Heart left ventricle (tissue), 16 donors: ENCODE measurements at places on chromosomes 2 and 18. TPM values are rescaled to one million over a fixed set of nuclear protein-coding genes. Genes with fewer than 3 reads are reported as not detected.

GRCh38 chr2:179181002-179181401, 83.6 kb downstream of the SESTD1 start:
- H3K4me1 ChIP-seq: no peaks in the 10 kb centered on the region
- no peaks in the 10 kb centered on the region for H3K27me3 ChIP-seq
- H3K36me3 ChIP-seq: peaks cover 6% of the 10 kb centered on the region
- DNase-seq: no peak

GRCh38 chr18:48861181-48861708, 89.5 kb downstream of the SMAD7 start:
- H3K27me3 ChIP-seq: no peaks in the 10 kb centered on the region
- H3K27ac ChIP-seq: no peak overlapping the region
- no peak for DNase-seq
- H3K4me3 ChIP-seq: no peak overlapping the region

STAT4 gene
- total RNA-seq: 3.1 TPM

DNA sequence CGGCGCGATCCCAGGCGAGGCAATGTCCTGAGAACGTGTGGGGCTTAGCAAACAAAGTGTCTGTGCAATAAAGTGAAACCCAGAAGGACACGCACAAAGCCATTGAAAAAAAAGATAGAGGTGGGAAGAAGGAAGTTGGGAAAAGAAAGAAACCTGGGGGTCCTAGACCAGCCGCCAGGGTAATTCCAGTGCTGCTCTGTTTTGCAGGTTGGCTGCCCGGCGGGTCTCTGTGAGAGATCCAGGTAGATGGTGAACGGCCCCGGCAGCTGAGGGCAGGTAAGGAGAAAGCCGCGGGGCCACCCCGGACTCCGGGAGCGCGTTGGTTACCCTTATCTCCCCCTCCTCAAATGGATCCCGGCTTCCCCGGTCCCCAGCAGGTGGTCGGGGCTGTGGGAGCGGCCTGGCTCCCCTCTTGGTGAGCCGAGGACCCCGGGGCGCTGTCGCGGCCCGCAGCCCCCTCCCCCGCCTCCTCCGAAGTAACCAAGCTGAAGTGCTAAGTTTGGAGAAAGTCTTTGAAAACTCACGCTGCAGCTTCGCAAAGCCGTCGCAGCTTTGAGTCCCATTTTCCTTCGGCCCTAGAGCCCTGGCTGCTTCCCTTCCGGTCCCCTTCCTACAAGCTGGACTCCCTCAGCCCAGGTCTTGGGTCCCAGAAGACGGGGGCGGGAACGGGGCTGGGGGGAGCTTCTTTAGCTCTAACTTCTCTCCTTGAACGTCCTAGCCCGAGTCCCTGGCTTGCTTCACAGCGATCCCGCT, 588 bp downstream of the OTX1 start:
- peaks cover 100% of the 10 kb centered on the region for H3K27me3 ChIP-seq
- no peak overlapping the region for H3K27ac ChIP-seq
- H3K4me3 ChIP-seq: peak overlapping the region; percentile 50

SLC1A4 gene
- total RNA-seq: 14.8 TPM

DNA sequence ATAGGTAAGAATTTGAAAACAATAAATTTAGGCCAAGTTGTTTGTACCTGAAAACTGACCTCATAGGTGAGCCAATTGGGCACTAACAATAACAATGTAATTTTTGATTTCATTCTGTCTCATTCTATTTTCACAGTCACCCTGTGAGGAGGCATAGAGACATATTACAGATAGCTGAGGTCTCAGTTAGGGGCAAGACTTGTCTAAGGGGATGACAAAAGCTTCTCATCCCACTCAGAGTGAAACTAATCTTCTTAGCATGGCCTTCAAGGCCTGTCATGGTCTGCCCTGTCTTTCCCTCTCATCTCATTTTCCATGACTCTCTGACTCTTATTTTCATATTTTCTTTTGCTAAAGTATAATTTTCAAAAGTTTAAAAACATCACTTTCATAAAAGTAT, 562.0 kb upstream of the TNP1 start:
- no peak overlapping the region for H3K27ac ChIP-seq
- H3K4me3 ChIP-seq: no peak overlapping the region
- DNase-seq: no peak
- H3K27me3 ChIP-seq: no peaks in the 10 kb centered on the region
- H3K36me3 ChIP-seq: no peaks in the 10 kb centered on the region

DNA sequence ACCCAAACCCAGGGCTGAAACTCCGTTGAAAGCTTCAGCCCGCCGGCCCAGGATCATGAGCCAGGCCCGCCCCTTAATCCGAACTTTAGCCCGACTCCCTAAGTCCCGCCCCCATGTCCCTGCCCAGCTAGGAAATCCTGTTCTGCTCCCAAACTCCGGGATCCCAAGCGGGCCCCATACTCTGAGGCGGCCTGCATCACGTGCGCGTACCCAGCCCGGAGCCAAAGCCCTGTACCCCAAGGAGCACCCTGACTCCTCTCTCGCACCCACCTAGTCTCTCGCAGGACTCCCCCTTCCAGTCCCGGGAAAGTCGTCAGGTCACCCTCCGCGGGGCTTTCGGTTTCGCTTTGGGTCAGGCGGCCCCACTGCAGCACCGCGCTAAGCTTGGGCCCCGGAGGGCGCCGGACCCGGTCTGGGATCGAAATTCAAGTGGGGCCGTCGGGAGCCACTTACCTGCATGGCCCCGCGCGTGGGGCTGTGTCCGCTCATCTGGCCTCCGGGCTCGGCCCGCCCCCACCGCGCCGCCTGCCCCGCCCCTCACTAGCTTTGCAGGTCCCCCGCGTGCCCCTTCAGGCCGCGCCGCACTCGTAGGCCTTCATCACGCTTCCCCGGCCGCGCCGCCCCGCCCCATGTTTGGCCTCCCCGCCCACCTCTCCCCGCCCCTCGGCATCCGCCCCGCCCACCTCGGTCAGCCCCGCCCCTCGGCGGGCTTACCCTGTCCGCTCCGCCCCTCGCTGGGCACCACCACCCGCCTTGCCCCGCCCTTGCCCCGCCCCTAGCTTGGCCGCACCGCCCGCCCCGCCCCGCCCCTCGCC, at the start of gene DNPEP:
TSS of gene DNPEP (minus strand) at position 607 of the 815 bp plus-strand sequence. CDS start at position 489, 118 bp downstream.
- DNase-seq: peak; percentile 85
- H3K36me3 ChIP-seq: peaks cover 39% of the 10 kb centered on the region
- H3K27me3 ChIP-seq: no peaks in the 10 kb centered on the region
- peaks cover 13% of the 10 kb centered on the region for H3K4me1 ChIP-seq

MLPH gene
- total RNA-seq: 50.3 TPM

GRCh38 chr2:240249423-240250149, 109.1 kb upstream of the OTOS start:
- no peak overlapping the region for H3K4me3 ChIP-seq
- H3K36me3 ChIP-seq: no peaks in the 10 kb centered on the region
- no peaks in the 10 kb centered on the region for H3K27me3 ChIP-seq
- no peak for DNase-seq
- H3K4me1 ChIP-seq: peaks cover 26% of the 10 kb centered on the region

MZT2B gene
- 360 TPM for total RNA-seq

DNA sequence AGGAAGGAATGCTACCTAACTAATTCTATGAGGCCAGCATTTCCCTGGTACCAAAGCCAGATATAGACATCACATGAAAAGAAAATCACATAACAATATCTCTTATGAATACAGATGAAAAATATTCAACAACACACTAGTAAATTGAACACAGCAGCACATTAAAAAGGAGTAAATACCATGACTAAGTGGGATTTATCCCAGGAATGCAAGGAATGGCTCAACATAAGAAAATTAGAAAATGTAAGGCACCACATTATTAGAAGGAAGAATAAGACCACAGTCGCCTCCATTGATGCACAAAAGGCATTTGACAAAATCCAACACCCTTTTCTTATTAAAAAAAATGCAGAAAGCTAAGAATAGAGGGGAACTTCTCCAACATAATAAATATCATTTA, 133.9 kb downstream of the TTC32 start:
- H3K27me3 ChIP-seq: no peaks in the 10 kb centered on the region
- H3K4me3 ChIP-seq: no peak overlapping the region
- H3K27ac ChIP-seq: no peak overlapping the region
- DNase-seq: no peak
- no peaks in the 10 kb centered on the region for H3K36me3 ChIP-seq

GRCh38 chr18:24986666-24987302, 365.2 kb downstream of the ZNF521 start:
- H3K4me3 ChIP-seq: no peak overlapping the region
- H3K27ac ChIP-seq: peak overlapping the region; percentile 19
- no peak for DNase-seq
- H3K36me3 ChIP-seq: no peaks in the 10 kb centered on the region
- H3K4me1 ChIP-seq: peaks cover 23% of the 10 kb centered on the region
- H3K27me3 ChIP-seq: no peaks in the 10 kb centered on the region

DNA sequence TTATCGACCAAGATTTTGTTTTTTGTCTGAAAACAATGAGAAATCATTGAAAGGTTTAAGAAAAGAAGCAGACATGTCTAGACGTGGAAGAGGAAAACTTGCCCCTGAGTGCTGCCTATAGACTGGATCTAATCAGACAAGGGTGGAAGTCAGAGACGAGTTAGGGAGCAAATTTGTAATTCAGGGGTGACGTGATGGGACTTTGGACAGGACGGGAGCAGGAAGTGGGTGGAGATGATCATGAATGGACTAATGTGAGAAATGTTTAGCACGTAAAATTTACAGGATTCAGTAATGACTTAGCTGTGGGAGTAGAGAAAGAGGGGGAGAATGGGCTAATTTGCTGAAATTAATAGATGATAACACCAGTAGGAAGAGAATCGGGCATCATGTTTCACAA, 117.0 kb upstream of the EPHA4 start:
- H3K27ac ChIP-seq: no peak overlapping the region
- H3K36me3 ChIP-seq: no peaks in the 10 kb centered on the region
- no peaks in the 10 kb centered on the region for H3K27me3 ChIP-seq

DNA sequence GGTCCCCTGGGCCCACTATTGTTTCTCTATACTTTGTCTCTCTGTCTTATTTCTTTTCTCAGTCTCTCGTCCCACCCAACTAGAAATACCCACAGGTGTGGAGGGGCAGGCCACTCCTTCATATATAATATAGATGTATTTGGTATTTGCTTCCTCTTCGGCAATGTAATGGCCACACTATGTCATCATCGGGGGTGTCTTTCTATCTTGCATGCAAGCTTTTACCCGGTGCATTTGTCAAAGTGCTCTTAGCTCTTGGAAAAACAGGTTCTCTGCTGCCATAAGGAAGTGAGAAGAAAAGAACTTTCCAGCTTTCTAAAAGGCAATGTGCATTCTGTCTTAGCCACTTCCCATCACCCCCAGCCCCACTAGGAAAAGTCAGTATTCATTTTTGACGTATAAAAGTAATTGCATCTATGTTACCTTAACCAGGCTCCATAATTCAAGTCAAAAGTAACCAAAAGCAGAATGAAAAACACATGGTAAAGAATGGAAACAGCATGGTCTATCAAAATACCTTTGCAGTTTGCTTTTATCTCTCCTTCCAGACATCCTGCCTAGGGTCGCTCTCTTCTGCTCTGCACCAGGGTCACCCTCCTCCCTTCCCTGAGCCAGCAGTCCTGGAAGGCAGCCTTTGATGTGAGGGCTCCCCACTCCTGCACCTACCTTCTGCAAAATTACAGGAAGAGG, 27.2 kb upstream of the FHL2 start:
- no peak for DNase-seq
- peaks cover 15% of the 10 kb centered on the region for H3K4me1 ChIP-seq
- peaks cover 31% of the 10 kb centered on the region for H3K36me3 ChIP-seq
- H3K27me3 ChIP-seq: no peaks in the 10 kb centered on the region
- peak overlapping the region; percentile 92 for H3K27ac ChIP-seq

DNA sequence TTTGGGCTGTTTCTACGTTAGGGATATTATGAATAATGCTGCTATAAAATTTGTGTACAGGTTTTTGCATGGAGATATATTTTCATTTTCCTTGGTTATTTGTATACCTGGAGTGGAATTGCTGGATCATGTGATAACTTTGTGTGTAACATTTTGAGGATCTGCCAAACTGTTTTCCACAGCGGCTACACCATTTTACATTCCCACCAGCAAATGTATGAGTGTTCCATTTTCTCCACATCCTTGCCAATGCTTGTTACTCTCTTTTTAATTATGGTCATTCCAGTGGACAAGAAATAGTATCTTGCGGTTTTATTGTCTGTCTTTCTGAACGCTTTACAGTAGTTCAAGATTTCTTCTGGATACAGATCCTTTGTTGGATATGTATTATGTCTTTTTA, 13.6 kb downstream of the GORASP2 start:
- no peak overlapping the region for H3K4me3 ChIP-seq
- DNase-seq: no peak
- no peak overlapping the region for H3K27ac ChIP-seq

DNA sequence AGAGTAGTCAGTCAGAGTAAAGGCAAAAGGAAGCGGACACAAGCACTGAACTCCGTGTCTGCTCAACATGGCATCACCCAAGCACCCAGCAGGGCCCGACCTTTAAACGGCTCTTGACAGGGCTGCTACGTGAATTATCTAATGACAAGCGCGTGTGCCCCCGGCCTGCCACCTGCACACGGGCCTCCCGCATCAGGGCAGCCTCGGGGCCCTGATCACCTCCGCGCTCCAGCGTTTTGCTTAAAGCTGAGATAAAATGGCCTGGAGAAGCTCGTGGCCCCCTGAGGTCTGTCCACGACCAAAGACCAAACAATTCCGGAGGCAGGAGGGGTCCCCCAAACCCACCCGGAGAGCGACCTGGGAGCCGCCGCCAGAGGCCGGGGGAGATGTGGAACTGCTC, 376 bp downstream of the NDUFA10 start:
- peak; percentile 40 for DNase-seq
- peaks cover 16% of the 10 kb centered on the region for H3K4me1 ChIP-seq
- peak overlapping the region; percentile 98 for H3K27ac ChIP-seq
- H3K27me3 ChIP-seq: no peaks in the 10 kb centered on the region
- peaks cover 16% of the 10 kb centered on the region for H3K36me3 ChIP-seq
- H3K4me3 ChIP-seq: peak overlapping the region; percentile 87

DCDC2C gene
- total RNA-seq: not detected

- H3K27me3 ChIP-seq: no peaks in the 10 kb centered on the region
- DNase-seq: peak; percentile 77
- peaks cover 18% of the 10 kb centered on the region for H3K36me3 ChIP-seq
- peaks cover 20% of the 10 kb centered on the region for H3K4me1 ChIP-seq
- H3K27ac ChIP-seq: peak overlapping the region; percentile 98
- H3K4me3 ChIP-seq: peak overlapping the region; percentile 96
Observed at GRCh38 chr18:74597034-74597661, 522 bp upstream of the ZNF407 start.

SLC8A1 gene
- 713 TPM for total RNA-seq

DNA sequence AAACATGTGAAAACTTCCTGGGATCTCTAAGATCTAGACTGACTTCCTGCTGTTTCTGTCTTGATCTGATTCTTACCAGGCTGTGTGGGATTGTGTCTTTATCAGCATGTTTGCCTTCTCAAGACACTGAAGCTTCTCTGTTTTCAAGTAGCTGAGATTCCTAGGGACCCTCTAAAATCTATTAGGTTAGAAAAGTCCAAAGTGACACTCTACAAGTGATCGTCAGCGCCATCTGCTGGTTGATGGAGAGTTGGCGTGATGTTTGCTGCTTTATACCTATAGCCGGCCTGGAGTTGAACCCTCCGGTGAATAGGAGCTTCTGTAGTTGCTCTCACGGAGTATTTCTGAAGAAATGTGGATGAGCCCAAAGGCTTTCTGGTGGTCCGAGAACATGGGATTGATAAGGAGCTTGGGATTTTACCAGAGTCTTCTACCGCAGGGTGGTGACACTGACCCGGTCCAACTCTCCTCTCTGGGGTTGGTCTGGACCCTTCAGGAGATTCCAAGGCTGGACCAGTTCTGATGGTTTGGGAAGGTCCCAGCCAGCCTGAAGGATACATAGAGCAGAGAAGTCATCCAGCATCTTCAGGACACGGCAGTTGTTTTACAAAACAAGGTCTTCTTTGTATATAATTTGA, 96.0 kb upstream of the TTC39C start:
- H3K27ac ChIP-seq: no peak overlapping the region
- H3K27me3 ChIP-seq: no peaks in the 10 kb centered on the region
- no peaks in the 10 kb centered on the region for H3K4me1 ChIP-seq
- H3K36me3 ChIP-seq: peaks cover 15% of the 10 kb centered on the region

GCG gene
- not detected for total RNA-seq
